NCI-H1436 treated with DMSO at 0.1 percent for 48 hours (cell line): ENCODE measurements at places on chromosomes 13 and 19.

DNA sequence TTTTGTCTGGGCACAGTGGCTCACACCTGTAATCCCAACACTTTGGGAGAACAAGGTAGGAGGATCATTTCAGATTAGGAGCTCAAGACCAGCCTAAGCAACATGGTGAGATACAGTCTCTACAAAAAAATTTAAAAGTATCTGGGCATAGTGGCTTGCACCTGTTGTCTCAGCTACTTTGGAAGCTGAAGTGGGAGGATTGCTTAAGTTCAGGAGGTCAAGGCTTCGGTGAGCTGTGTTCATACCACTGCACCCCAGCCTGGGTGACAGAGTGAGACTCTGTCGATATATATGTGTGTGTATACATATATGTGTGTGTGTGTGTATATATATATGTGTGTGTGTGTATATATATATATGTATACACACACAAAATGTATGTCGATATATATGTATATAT lies 833.0 kb downstream of the PCDH9 start:
- no peak for DNase-seq

- no peak for DNase-seq
These were observed 8.5 kb upstream of the RASA3 start for GRCh38 chr13:114140906-114141250.

GRCh38 chr19:10892256-10892655 lies 20.9 kb downstream of the CARM1 start:
- DNase-seq: no peak

DNA sequence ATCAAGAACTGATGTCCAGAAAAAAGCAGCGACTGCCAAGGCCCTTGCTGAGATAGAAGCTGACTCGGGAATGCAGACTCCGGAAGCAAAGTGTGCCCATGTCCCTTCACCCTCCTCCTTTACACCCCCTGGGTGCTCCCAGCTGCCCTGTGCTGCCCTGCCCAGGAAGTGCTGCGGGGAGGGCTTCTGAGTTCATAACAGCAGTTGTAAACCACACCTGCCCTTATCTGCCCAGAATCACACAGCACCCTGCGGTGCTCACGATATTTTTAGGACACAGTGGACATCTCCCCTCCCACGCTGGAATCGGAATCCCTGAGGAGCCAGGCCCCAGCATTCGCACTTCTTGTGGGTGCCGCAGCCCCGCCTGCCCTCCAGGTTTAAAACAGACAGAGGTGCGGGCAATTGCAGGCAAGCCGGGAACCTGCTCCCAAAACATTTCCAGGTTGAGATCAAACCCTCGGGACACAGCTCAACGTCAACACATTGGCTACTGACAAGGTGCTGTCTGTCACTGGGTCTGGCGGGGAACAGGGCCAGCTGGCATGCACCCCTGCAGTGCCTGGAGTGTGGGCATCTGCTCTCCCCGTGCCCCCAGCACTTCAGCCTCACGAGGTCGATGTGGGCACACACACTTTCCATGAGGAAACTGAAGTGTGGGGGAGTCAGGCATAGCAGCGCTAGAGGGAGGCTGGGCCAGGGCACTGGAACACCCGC lies 36.8 kb downstream of the RAB20 start:
- DNase-seq: no peak

DNA sequence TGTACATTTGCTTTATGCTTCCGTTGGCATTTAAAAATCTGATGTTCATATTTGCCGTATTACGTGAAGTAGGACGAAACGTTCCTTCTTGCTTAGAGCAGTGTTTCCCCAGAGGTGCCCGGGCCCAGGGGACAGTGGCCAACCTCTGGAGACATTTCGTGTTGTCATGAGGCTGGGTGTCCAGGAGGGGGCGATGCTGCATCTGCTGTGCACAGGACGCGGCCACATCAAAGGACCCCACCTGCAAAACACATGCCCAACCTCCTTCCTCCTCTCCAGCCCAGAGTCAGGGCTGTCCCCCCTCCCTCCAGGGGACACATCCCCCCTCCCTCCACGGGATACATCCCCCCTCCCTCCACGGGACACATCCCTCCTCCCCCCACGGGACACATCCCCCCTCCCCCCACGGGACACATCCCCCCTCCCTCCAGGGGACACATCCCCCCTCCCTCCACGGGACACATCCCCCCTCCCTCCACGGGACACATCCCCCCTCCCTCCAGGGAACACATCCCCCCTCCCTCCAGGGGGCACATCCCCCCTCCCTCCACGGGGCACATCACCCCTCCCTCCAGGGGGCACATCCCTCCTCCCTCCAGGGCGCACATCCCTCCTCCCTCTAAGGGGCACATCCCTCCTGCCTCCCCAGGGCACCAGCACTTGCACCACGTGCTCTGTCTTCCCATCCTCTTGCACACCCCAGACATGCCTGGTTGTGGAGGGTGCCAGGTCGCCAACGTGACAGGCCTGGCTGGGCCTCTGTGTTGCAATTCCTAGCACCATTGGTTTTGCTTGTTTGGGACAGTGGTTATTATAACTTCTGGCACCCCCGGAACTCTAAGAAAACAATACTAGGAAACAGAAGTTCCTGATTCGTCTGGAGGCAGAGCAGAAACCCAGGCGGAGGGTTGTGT lies 46.7 kb downstream of the GAS6 start:
- DNase-seq: no peak

DNA sequence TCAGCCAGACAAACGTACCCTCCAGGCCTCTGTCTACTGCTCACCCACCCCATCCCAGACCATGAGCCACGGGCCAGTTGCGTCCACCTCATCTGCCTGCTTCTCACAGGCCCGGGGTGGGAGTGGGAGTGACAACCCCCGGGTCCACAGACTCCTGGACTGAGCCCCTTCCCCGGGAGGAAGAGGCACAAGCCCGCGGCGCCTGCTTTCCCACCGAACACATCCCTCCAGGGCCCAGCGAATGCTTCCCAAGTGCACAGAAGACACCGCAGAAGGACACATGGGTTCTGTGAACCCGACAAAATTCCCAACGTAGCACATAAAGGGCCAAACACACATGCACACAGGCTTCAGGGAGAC lies 18.0 kb upstream of the PLPP2 start:
- DNase-seq: no peak

DNA sequence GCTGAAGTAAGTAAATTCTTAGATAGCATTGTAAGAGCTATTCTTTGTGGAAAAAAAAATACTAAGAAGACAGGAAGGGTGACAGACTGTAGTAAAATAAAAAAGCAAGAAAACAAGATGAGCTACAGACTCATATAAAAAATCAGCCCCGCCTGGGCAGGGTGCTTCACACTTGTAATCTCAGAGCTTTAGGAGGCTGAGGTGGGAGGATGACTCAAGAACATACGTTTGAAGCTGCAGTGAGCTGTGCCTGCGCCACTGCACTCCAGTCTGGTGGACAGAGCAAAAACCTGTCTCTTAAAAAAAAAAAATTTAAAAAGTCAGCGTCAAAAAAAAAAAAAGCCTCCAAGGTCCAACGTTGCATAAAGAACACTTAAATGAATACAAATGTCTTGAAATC lies 102.1 kb downstream of the VWA8 start:
- DNase-seq: no peak

DNA sequence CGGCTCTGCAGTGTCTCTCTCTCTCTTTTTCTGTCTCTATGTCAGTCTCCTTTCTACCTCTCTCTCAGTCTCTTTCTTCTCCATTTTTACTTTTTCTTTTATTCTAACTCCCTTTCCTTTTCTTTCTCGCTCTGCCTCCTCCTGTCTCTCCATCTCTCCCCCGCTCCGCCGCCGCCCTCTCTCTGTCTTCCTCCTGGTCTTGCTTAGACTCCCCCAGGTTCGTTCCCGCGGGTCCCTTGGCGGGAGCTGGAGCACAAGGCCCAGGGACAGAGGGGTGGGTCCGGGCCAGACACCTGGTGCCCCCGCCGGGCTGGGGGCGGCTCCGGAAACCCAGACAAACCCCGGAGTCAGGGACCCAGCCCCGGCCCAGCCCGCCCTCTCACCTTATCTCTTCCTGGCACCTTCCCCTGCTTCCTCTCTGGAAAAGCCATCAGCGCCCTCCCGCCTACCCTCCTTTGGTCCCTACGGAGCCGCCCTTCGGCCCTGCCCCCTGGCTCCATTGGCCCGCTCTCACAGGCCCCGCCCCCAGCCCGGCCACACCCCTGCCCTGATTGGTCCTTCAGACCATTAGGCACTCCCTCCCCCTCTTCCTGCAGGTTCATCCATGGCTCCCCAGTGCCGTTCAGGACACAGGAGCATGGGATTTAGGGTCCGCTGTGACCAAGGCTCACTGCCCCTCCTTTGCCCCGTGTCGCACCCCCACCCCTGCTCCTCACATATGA lies 15.4 kb upstream of the NOP53 start:
- DNase-seq: no peak
